Endothelial cell (in vitro differentiated cells): ENCODE measurements at places on chromosomes 12 and 14.

DNA sequence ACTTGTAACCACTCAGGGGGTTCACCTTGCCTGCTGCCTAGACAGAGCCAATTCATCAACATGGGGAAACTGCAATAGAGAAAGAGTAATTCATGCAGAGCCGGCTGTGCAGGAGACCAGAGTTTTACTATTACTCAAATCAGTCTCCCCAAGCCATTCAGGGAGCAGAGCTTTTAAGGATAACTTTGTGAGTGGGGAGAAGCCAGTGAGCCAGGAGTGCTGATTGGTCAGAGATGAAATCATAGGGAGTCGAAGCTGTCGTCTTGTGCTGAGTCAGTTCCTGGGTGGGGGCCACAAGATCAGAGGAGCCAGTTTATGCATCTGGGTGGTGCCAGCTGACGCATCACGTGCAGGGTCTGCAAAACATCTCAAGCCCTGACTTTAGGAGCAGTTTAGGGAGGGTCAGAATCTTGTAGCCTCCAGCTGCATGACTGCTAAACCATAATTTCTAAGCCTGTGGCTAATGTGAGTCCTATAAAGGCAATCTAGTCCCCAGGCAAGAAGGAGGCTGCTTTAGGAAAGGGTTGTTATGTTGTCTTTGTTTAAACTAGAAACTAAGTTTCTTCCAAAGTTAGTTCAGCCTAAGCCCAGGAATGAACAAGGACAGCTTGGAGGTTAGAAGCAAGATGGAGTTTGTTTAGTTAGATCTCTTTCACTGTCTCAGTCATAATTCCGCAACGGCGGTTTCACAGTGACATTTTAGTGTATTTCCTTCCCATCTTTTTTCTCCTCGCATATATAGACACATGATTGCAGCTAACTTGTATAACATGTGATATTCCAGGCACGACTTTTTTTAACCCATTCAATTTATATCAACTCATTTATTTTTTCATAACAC is 68.9 kb upstream of the NCOR2 start:
- DNase-seq: no peak

- DNase-seq: no peak
These were observed 45.3 kb upstream of the RAP1B start for GRCh38 chr12:68565391-68565903.

GRCh38 chr12:97299847-97300246 is 162.8 kb upstream of the RMST start:
- DNase-seq: no peak

DNA sequence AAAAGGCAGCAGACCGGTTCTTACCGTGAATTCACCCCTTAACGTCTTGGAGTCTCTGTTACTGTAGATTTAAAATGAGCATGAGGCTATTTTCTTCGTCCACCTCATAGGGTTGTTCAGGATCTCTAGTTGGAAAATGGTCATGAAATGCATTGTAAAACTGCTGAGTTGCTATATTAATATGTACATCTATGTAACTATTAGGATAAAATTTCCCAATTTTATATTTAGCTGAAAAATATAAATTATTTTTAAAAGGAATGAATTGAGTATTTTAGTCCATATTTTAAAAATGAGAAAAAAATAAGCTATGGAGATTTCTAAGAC is 272.7 kb downstream of the ALG10B start:
- DNase-seq: no peak

DNA sequence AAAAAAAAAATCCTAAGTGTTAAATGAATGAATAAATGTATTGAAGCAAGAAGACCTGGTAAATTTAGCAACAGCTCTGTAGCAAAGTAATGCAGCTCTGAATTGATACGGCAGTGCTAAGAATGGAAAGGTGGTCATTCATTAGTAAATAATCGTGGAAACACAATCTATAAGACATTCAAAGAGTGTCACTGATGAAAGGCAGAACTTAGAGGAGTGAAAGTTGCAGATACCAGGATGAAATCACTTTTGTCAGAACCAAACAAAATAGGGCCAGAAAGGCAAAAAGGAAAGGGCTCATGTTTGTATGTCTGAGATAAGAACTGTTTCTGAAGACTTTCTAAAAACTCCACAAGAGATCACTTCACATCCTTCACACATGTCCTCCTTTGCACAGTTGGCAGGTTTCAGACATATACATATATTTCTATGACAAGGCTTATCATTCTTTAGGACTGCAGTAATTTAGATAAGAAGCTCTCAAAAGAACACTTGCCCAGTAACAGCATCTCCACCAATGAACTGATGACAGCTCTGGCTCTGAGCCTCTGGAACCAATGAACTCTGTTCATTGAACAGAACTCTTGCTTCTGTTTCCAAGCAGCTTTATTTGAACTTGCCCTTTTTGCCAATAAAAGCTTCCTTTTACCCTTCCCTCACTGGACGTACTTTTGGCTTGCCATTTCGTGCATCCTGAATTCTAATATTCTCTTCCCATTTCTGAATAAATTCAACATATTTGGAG is 4.2 kb upstream of the LRR1 start:
- no peak for DNase-seq

- DNase-seq: no peak
These were observed 77.2 kb upstream of the DUSP6 start for GRCh38 chr12:89429528-89429927.
